ENCODE measurements at places on chromosomes 11 and 22.

- no peak for DNase-seq
Measured at GRCh38 chr11:113341388-113342165, 27.2 kb downstream of the TTC12 start.

GRCh38 chr11:126391970-126392632 lies 36.6 kb downstream of the ST3GAL4 start:
- no peak for DNase-seq

DNA sequence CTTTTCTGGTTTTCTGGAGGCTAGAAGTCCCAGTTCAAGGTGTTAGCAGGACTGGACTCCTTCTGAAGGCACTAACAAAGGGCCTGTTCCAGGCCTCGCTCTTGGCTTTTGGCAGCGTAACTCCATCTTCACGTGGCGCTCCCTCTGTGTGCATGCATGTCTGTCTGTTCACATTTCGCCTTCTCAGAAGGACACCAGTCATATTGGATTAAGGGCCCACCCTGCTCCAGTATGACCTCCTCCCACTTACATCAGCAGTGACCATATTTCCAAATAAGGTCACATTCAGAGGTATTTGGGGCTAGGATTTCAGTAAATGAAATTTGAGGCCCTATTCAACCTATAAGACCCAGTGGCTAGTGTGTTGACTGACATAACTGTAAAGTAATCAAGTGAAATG lies 20.0 kb downstream of the APLP2 start:
- DNase-seq, result no peak

DNA sequence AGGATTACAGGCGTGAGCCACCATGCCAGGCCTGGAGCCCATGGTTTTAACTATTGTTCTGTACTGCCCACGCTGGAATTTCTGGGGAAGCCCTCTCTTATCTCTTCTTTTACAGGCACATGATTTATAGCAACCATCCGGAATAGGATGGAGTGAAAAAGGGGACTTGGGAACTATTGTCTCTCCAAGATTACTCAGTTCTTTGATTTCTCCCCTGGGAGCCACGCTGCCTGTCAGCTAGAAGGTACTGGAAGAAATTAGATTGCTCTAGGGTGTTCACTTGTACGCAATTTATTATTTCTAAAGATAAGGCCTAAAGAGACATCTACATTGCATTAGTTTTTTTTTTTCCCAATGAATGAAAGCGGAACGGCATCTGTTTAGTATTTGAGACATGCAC lies 65.6 kb upstream of the PTPRJ start:
- no peak for DNase-seq
